ENCODE measurements at places on chromosomes 3 and 15. TPM values are rescaled to one million over a fixed set of nuclear protein-coding genes. Genes with fewer than 3 reads are reported as not detected.

Gene DAZL
- total RNA-seq, result not detected

- peak overlapping the region; percentile 99 for H3K27ac ChIP-seq
- H3K4me3 ChIP-seq, result peak overlapping the region; percentile 91
- H3K4me1 ChIP-seq, result no peaks in the 10 kb centered on the region
- no peaks in the 10 kb centered on the region for H3K27me3 ChIP-seq
- no peak for DNase-seq
Measured at GRCh38 chr3:9793161-9793781, 389 bp downstream of the ARPC4 start.

DNA sequence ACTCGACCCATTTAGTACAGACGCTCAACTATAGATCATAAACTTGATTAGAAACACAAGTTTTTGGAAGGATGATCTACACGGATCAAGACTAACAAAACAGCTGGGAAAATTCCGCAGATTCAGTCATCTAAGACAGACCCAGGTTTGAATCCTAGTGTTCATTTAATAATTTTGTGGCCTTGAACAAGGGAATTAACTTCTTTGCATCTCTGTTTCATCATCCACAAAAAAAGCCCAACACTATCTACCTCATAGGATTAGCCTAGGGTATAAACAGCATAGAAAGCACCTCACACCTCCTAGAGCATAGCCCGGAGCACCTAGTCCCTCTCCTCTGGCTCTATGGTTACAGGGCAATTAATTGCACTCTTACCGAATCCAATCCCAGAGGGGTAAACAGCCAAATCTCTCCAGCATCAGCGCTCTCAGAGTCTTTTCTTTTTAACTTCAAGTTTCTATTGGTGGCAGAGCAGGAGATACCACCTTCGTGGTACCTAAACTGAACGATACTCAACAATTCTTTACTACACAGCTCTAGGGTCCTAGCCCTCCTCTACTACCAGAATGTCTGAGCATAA lies 3.5 kb downstream of the TBL1XR1 start:
- no peak for DNase-seq
- no peaks in the 10 kb centered on the region for H3K27me3 ChIP-seq
- H3K4me1 ChIP-seq, result no peaks in the 10 kb centered on the region
- no peaks in the 10 kb centered on the region for H3K36me3 ChIP-seq
- peak overlapping the region; percentile 42 for H3K27ac ChIP-seq

Gene RYR3
- 1.8 TPM for total RNA-seq

GRCh38 chr3:105369500-105370371 lies 3.0 kb downstream of the ALCAM start:
- peak overlapping the region; percentile 95 for H3K27ac ChIP-seq
- H3K27me3 ChIP-seq, result no peaks in the 10 kb centered on the region
- peak overlapping the region; percentile 81 for H3K4me3 ChIP-seq

Gene NR2E3
- total RNA-seq, result 1.6 TPM

Gene TOP2B
- total RNA-seq, result 79.8 TPM

Gene RLBP1
- not detected for total RNA-seq

Gene PPM1L
- 136 TPM for total RNA-seq

DNA sequence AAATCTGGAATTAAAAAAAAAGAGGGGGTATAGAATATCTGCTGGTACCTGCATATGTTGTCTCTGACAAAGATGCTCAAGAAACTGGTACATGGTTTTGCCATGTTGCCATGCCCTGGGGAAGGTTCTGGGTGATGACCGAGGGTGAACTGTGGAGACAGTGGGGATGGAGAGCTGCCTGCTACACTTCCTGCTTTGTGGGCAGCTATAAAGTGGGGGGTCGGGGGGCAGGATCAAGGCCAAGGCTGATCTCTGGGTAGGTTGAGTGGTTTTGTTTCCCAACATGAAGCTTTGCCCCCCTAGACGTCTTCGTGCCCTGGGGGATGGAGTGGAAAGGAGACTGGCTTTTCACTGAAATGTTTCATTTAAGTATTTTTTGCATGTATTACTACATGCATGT lies 74.6 kb downstream of the IQSEC1 start:
- no peak overlapping the region for H3K27ac ChIP-seq
- no peak overlapping the region for H3K4me3 ChIP-seq
- no peaks in the 10 kb centered on the region for H3K27me3 ChIP-seq
- no peak for DNase-seq
- H3K4me1 ChIP-seq, result no peaks in the 10 kb centered on the region

GRCh38 chr15:43880406-43881194 lies 53.8 kb downstream of the WDR76 start:
- no peaks in the 10 kb centered on the region for H3K27me3 ChIP-seq
- no peaks in the 10 kb centered on the region for H3K36me3 ChIP-seq
- H3K4me1 ChIP-seq, result no peaks in the 10 kb centered on the region

Gene TMEM212
- total RNA-seq, result not detected

DNA sequence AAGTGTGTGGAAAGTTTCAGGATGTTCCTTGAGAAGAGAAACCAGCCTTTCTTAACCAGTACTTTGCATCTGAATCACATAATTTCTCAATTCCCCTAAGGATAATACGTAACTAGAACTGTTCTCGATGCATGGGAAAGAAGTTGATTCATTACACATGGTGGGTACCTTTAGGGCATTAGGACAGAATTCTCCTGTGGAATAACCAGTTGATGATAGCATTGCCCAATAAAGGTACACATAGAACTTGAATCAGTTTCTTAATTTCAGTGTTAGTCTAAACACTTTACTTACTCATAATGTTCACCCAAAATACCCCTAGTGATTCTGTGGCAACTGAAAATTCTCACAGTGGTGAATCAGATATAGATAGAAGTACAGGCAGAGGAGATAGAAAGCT lies 1030.9 kb downstream of the ROBO1 start:
- DNase-seq, result no peak
- H3K4me1 ChIP-seq, result no peaks in the 10 kb centered on the region
- H3K27me3 ChIP-seq, result no peaks in the 10 kb centered on the region

Gene NTRK3
- total RNA-seq, result 1.9 TPM

DNA sequence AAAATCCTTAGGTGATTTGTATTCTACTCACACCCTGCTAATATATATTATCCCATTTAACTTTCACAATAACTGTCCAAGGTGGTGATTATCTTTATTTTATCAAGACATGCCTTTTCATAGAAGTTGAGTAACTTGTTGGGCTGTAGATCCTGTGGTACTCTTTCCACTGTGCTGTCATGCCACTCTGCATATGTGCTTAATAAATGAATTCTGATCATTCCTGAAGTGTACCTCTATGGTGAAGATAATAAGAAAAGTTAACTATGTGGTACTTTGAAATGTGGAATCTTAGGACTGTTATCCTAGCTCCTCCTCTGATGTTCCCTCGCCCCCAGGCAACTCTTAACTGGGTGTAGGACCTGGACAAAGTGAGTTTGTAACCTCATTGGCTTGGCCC lies 5.2 kb downstream of the SNRK start:
- H3K27me3 ChIP-seq, result no peaks in the 10 kb centered on the region
- H3K4me1 ChIP-seq, result no peaks in the 10 kb centered on the region
- no peaks in the 10 kb centered on the region for H3K36me3 ChIP-seq
- H3K27ac ChIP-seq, result peak overlapping the region; percentile 46
- DNase-seq, result no peak

Gene SI
- total RNA-seq, result not detected
